ENCODE measurements at places on chromosomes 1 and 21.

- no peak for DNase-seq
These were observed 14.7 kb upstream of the CD53 start for GRCh38 chr1:110857964-110858948.

GRCh38 chr1:55993646-55994318, 585.6 kb downstream of the PLPP3 start:
- DNase-seq, result no peak

DNA sequence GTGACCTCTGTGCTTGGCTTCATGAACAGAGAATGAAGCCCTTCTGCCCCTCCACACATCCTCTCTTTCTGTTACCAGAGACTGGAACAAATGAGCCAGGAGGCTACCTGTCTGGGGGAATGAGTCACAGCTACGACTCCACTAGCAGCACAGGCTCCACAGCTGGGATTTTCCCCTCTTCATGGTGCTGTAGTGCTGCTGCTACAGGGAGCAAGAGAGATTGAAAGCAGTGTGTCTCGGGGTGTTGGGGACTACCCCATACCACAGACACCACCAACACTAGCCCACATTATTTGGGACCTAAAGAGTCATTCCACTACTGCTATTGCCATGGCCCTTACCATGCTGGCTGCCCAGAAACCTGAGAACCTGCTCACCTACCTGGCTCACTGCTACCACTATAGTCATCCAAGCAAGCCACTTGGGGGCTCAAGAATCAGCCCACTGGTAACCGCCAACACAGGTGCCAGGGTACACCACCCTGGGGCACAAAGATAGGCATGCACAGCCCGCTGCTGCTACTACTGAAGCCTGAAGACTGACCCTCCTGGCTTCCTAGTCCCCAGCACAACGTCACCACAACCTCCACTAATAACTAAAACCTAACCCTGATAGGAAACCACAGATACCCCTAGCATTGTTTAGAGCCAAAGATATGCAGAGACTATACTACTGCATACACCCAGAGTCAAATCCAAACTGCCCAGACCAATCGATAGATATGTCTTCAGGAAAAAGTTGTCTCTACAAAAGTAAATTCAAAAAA, 17.7 kb downstream of the CD1E start:
- no peak for DNase-seq

GRCh38 chr1:181618559-181618958, 135.2 kb downstream of the CACNA1E start:
- no peak for DNase-seq

DNA sequence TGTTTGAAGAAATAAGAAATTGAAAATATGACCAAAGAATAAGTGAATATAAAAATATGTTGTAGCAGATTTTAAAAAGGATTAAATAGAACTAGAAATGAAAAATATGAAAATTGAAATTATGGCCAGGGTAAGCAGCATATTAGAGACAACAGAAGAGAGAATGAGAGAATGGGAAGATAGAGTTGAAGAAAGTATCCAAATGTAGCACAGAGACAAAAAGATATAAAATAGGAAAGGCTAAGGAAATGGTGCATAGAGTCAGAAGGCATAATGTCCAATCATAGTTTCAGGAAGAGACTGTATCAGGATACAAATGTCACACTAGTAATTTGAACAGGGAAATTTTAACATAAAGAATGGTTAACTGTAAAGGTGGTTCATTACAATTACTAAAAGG, 29.5 kb downstream of the AZIN2 start:
- no peak for DNase-seq

DNA sequence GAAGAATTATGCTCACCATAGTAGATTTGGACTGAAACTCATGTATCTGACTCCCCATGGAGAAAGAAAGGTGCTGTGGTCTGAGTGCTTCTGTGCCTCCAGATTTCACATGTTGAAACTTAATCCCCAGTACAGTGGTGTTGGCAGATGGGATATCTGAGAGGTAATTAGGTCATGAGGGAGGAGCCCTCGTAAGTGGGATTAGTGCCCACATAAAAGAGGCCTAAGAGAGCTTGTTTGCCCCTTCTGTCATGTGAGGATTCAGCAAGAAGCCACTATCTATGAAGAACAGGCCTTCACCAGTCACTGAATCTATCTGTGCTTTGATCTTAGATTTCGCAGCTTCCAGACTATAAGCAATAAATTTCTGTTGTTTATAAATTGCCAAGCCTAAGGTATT, 150.1 kb downstream of the PLPP3 start:
- DNase-seq, result no peak

DNA sequence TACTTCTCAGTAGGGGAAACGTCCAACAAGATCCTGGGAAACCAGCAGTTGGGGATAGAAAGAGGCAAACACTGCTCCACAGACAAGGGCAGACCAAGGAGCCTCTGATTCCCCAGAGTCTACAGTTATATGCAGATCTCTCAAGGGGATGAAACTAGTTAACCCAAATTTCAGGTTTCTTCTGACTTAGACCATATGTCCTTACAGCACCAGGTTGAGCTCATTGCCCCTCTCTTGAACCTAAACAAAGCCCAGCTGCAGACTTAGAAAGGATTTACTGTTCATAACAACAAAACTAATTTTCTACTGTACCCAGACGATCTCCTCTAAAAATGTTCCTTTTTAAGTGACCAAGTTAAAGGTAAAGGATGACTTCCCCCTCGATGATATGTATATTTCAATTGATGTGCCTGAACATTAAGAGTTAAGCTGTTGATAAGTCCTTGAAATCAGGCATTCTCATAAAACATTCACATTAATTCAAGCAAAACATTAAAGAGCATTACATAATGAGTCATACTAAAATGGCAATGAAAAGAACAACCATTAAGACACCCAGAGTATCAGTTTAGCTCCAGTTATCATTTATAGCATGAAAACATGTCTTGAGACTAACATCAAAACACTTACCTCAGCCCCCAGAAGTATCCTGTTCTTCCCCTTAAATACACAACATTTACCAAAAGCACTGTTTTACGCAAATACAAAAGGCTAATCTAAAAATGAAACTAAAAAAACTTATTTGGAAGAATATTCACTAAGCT, 24.1 kb downstream of the SMYD3 start:
- DNase-seq, result no peak

DNA sequence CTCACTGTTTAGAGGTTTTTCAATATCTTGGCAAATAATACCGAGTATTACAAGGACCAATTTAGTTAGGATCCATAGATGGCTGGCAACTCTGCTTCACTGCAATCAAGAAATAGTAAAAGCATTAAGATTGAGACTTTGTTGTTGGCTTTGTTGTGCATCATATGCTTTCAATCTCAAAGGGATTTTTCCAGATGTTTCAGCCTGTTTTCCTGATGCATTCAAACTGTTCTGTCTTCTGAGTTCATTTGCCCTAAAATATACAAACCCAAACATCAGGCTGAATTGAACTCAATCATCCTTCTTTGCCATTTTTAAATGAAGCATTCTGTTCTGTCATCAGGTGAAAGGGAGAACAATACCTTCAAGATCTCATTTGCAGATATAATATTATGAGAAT, 248.7 kb downstream of the TTLL7 start:
- no peak for DNase-seq

DNA sequence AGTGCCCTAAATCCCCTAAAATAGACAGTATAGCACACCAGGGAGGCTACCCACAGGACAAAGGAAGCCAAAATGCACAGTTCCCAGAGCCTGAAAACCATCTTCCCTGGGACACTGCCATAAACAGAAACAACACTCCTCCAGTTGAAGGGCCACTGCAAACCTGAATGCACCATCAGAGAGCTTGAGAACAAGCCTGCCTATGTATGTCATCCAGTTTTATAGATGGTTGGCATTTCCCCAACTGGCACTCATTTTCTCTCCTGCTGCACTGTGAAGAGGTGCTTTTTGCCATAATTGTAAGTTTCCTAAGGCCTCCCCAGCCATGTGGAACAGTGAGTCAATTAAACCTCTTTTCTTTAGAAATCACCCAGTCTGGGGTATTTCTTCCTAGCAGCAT, 169.0 kb downstream of the AGBL4 start:
- DNase-seq, result no peak

DNA sequence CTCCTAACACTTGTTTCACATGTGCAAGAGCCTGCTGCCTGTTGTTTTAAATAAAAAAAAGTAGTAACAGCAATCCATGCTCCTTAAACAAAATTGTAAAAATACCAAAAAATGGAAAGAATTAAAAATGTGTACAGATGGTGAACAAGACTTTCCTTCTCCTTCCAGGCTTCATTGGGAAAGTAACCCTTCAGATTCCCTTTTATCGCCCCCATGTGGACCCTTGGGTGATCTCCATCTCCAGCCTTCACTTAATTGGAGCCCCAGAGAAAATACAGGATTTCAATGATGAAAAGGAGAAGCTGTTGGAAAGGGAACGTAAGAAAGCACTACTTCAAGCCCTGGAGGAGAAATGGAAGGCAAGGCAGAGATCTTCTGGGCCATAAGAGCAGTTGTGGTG, 14.2 kb downstream of the VPS13D start:
- no peak for DNase-seq

DNA sequence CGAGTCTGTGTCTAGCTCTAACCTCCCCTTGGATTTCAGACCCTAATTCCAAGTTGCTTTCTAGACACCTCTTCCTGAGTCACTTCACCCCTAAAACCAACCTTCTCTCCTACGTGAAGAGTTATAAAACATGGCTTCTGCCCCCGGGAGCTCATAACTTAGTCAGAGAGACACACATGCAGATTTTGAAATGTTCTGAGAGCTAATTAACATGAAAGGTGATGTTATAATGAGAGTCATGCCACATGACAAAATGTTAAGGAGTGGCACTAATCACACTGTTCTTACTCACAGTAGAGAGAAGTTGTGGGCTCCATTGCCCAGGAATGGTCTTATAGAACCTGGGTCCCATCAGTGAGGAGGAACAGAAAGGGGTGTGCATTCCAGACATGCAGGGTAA, 117.1 kb downstream of the LRIG2 start:
- no peak for DNase-seq

- no peak for DNase-seq
These were observed 32.9 kb upstream of the TTLL7 start for GRCh38 chr1:84031802-84032327.

GRCh38 chr1:3551290-3551678, 60.0 kb downstream of the MEGF6 start:
- DNase-seq, result no peak

GRCh38 chr1:3899754-3900149, 320 bp downstream of the C1orf174 start:
- no peak for DNase-seq

- DNase-seq, result no peak
These were observed 954 bp downstream of the MARK1 start for GRCh38 chr1:220528679-220529501.

DNA sequence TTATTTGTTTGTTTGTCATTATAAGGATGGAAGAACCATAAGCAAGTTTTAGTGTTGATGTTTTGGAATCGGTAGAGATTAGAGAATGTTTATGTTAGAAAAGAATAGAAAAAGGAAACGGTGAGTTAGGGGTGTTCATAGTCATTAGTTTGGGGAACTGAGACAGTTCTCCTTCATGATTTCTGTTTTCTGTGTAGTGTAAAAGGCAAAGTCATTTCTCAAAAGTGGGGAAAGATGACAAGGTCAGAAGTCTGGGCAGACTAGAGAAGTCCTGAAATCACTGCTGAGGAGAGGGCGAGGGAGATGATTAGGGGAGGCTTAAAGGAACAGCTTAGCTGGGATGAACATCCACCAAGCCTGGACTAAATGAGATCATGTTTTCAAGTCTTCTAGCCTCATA, 498.9 kb downstream of the TTLL7 start:
- DNase-seq, result no peak

- DNase-seq, result no peak
These were observed 4.6 kb upstream of the CACYBP start for GRCh38 chr1:174995121-174995520.

- peak; percentile 37 for DNase-seq
These were observed 128.2 kb downstream of the TBX19 start for GRCh38 chr1:168408884-168409283.

- DNase-seq, result no peak
These were observed 786 bp downstream of the RPL5 start for GRCh38 chr1:92832537-92833114.

- DNase-seq, result no peak
These were observed 27.9 kb upstream of the ZNF496 start for GRCh38 chr1:247359559-247359958.

GRCh38 chr1:67590329-67590728, 94.7 kb upstream of the GADD45A start:
- DNase-seq, result no peak

- no peak for DNase-seq
These were observed 111.9 kb downstream of the XCL2 start for GRCh38 chr1:168431882-168432281.

GRCh38 chr1:62439652-62440371, 3.0 kb downstream of the USP1 start:
- no peak for DNase-seq

Data from stimulated activated CD8-positive, alpha-beta memory T cell treated with anti-CD3 and anti-CD28 coated beads, Interleukin-2, amount 100 ng/mL, for 1 hour (primary cell).